ENCODE measurements at places on chromosomes 1 and 21.

DNA sequence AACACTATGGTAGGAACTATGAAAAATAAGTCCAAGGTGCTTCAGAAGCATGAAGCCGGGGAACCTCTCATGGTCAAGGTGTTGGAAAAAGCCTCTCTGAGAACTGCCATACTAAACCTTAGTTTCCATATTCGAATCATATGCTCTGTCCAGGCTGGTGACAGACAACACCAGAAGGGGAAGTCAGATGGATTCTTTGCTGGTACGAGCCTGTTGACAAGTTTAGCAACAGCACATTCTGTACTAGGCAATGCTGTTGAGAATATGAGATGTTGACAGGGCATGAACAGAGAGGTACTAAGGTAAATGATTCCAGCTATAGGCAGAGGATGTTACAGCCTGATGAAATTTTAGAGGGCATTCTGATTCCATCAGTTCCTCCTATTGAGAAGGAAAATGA, 461.3 kb upstream of the ZRANB2 start:
- DNase-seq, result no peak

- DNase-seq, result peak; percentile 6
These were observed 10.3 kb upstream of the SNX7 start for GRCh38 chr1:98651116-98651632.

- no peak for DNase-seq
These were observed 2.0 kb downstream of the PCP4 start for GRCh38 chr21:39869141-39869818.

DNA sequence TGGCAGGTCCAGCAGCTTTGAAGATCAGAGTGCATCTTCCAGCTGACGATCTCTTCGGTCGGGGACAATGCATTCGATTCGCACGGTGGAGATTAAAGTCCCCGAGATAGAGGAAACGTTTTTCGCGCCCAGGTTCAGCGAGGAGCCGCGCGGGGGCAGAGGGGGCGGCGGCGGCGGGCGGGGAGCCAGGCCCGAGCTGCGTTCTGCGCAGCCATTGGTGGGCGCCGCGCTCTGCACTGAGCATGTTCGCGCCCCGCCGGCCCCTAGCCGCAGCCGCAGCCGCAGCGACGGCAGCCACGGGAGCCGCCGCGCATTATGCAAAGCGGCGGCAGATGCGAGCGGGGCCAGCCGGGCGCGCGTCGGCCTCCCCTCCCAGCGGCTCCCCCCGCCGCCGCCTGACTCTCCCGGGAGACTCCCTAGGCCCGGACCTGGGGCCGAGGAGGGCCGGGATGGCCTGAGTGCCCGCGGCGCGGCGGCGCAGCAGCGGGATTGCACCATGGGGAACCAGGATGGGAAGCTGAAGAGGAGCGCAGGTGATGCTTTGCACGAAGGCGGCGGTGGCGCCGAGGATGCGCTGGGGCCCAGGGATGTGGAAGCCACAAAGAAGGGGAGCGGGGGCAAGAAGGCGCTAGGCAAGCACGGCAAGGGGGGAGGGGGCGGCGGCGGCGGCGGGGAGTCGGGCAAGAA, at the start of gene FMN2:
Gene FMN2, plus strand, starts transcription at position 270 of the 687 bp plus-strand sequence. Its CDS starts 227 bp downstream, at position 497.
- peak; percentile 64 for DNase-seq

- DNase-seq, result no peak
These were observed 10.9 kb downstream of the AKNAD1 start for GRCh38 chr1:108845991-108846390.

GRCh38 chr1:29284961-29285560, 48.7 kb downstream of the PTPRU start:
- DNase-seq, result no peak

DNA sequence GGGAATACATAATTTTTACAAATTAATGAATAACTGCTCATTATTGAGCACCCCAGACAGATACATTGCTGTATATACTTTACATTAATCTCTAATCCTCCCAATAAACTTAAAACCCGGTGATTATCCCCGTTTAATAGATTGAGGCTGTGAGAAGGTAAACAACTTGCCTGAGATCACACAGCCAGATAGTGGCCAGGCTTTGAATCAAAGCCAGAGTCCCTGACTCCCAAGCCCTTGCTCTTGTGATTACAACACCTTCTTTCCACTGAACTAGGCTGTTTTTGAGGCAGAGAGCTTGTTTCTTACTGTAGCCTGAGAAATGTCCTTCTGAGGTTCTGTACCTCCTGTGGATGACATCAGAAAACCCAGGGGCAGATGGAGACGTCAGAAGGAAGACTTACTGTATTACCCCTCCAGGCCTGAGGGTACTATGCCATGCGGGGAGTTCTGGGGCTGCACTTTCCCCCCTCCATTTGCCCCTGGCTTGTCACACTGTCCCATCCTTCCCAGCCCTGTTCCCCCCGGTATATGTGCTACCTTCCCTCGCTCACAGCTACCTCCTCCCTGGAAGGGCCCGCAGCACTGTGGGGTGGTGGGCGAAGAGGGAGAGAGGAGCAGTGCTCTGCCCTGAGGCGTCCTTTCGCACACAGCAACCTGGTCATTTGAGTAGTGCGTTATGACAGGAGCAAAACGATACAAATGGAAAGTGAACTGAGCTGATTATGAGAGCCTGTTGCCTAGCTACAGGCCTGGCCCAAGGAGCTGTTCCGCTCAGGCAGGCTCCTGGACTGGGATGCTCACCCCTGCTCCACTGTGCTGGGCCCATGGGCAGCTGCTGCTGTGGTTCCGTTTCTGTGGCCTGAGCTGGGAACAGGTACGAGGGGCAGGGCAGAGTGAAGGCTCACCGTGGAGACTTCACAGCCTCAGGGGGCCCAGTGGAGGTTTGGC, 4.6 kb downstream of the KCNC4 start:
- no peak for DNase-seq

DNA sequence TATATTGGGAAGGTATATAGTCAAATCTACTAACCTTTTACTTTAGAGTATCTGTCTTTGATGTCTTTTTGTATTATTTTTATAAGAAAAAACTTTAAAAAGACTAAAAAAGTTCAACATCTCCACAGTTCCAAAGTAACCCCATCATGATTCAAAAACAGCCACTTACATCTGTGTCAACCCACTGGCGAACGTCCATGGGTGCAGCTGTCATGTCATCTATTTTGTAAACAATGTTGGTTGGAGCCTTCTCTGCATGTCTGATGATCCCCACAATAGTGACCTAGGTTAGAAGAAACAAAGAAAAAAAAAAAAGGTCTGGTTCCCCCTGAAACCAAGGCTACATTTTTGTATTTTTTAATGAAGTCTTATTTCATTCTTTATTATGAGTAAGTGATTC, 28.0 kb upstream of the SMPDL3B start:
- no peak for DNase-seq

DNA sequence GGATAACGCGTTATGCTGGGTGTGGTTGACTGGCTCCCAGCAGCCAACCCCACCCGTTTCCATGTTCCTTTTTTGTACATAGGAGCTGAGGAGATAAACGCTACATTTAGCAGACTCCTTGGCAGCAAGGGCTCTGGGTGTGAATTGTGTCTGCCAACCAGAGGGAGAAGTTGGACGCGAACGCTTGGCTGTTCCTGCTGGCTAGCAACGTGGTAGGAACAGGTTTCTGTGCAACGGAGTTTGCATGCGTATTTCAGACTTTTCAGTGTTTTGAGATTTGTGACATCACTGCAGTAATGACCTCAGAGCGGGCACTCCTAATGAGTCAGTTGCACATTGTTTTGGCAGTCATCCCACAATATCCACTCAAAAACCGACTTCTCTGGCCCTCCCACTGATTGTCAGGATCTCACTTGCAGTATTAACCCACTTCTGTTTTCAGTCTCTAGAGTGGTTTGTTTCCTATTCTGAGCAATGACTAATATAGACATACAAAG, 98.7 kb upstream of the RGS1 start:
- DNase-seq, result no peak

DNA sequence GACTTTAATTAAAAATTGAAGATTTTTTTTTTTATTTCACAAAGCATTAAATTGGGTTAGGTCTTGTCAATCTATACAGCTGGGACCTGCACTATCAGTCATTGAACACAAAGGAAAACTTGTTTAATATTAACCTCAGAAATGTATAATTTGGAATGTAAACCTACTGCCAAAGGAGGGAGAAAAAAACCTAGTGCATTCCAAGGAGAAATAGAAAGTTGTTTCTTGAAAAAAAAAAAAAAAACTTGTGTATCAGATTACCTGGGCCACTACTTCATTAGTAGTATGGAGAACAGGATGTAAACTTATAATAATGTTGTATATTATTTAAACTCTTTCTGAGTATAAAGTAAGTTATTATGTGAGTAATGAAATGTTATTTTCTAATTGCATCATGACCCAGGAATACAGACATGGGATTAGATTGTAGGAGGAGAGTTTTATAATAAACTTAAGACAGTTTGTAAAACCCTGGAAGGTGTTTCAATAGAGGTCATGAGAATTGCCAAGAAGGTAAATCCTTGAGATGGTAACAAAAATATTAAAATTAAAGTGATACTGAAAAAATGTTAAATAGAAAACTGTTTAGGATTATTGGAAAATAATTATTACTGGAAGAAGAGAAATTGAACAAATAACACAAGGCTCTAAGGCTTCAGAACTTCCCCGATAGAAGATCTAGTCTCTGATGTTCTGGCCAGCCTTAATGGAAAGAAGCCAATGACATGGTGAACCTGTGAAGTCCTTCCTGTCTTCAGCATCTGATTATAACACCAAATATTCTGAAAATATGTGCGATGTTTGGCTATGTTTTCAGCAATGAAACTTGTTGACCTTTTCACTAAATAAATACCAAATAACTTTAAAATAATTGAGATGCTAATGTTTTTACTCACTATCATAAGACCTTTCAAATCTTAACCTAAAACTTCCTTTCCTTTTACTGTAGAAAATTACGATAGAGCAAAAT, 412.8 kb upstream of the LYPLAL1 start:
- DNase-seq, result no peak

GRCh38 chr1:30353637-30354036, 369.7 kb downstream of the MATN1 start:
- peak; percentile 30 for DNase-seq

Measured in NCI-H524 (cell line).